Stimulated activated CD8-positive, alpha-beta memory T cell treated with anti-CD3 and anti-CD28 coated beads, Interleukin-4, amount 100 ng/mL, for 4 hours (primary cell): ENCODE measurements at places on chromosomes 4 and X.

DNA sequence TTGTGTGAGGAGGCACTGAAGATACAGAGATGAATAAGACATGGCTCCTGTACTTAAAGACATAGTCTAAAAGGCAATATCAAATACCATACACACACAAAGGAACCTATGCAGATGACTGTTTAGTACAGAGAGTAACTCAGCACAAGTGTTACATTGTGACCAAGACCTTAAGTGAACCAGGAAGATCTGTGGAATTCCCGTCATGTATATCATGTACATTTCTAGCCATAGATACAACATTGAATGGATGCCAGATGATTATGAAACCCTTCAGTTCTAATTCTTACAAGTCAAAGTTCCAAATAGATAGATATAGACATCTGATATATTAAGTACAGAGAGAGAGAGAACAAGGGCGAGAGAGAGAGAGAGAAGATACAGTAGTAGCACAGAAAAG is 73.2 kb downstream of the PAK3 start:
- no peak for DNase-seq

DNA sequence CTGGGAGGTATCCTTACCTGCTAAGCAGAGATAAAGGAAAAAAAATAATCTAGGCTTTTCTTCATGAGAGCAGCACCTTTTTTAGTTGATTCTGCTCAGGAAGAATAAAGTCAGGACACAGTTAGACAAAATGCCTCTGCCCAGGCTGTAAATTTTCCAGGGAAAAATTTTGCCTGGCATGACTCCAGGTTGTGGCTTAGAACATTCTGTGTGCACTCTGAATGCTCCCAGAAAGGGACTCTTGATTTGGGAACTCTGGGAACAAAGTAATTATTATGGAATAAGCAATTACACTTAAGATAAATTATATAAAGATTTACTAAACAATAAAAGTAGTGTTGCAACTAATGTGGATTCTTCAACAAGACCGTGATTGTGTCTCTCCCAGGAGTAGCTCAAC is 826.2 kb upstream of the TENM3 start:
- DNase-seq = no peak

DNA sequence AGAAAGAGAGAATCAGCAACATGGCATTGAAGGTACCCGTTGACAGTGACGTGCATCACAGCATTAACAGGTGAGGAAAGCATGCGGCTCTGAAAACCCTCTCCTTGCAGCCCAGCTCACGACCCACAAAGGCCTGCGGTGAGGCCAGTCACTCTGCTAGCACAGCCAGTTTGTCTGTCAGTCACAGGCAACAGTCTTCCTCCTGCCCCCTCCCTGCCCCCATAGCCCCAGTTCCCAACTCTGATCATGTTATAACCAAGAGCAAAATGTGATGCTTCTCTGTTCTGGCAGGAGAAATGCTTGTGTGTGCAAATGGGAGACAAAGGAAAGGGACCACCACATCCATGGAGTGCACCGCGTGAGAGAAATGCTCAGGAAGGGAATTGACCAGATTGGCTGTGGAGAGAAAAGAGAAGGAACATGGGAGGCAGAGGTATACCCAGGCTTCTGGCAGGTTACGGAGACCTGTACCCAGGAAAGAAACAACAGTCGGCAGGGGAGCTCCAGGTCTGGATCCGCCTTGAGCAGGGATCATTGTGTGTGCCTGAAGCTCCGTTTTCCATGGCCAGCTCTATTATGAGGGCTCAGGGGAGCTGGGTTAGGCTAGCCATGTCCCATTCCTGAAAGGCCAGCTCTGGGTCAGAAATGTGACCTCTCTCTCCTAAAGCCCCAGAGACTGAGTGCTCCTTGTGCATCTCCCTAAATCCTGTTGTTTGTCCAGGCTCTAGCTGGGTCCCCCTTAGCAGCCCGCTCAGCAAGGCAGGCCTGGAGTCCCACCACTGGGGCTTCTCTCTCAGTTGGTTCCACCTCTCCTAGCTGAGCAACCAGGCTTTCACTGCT is 139.7 kb upstream of the MAMLD1 start:
- DNase-seq = no peak

DNA sequence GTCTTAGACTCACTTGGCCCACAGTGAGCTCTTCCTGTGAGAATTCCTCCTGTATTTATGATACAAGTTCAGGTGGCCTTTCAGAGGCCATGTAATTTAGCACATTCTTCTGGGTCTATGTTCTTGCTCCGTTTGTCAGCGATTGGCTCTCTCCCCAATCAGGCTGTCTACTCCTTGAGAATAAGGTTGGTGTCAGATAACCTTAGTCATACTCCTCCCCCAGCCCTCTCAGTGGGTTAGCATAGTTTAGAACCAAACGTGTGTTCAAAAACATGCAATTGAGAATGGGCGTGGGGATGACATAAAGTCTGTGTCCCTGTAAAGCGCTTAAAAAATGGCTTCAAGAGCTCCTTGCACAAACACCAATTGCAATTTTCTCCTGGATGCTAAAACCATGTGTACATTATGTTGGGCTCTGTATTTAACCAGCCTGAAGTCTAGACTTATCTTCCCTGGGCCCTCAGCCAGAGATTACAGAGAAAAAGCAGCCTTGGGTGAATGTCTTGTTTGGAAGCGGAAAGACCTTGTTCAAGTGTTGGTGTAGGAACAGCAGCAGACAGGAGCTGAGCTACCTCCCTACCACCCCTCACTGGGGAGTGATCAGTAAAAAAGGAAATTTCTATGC is 9.9 kb upstream of the CT47C1 start:
- no peak for DNase-seq

GRCh38 chr4:74659576-74660411 is 134.5 kb downstream of the BTC start:
- DNase-seq = no peak
